Esophagus mucosa (tissue), 1 donor: ENCODE measurements at places on chromosomes 12 and 14. TPM values are rescaled to one million over a fixed set of nuclear protein-coding genes. Genes with fewer than 3 reads are reported as not detected.
A peak's percentile ranks its signal among the peaks of the same experiment; 100 is the strongest.

DNA sequence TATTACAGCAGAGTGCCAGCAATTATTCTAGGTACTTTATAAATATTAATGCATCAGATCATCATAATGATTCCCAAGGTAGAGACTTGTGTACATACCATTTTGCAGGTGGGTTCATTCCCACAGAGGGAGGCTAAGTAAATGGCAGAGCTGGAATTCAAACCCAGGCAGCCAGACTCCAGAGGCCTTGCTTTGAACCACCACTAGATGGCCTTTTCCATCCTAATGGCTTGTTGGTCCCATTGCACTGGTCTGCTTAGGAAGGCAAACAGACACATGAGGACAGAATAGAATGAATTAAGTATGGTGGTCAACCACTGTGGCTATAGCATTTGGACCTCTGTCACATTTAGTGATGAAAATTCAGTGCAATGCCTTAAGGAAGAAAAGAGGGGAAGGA is 158.7 kb downstream of the METTL25 start:
- peak; percentile 32 for ATAC-seq

ADAMTS20 gene
- total RNA-seq: not detected

DNA sequence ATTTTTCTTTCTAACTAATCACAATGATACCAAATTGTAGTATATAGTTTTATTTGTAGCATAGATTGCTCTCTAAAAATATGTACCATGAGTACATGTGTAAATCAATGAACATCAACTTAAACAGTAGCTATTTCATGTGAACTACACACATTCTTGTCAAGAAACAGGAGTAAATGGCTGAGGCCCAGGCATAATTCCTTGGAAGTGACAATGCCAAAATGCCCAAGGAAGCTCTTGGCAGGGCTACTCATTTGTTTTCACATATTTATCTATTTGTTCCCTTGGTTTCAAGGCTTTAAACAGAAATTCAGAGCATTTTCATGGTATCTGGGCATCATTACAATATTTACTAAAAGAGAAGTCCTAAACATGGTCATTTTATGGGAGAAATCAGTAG is 165.7 kb downstream of the SLC16A7 start:
- no peak for ATAC-seq

SSTR1 gene
- total RNA-seq: 0.08 TPM

DNA sequence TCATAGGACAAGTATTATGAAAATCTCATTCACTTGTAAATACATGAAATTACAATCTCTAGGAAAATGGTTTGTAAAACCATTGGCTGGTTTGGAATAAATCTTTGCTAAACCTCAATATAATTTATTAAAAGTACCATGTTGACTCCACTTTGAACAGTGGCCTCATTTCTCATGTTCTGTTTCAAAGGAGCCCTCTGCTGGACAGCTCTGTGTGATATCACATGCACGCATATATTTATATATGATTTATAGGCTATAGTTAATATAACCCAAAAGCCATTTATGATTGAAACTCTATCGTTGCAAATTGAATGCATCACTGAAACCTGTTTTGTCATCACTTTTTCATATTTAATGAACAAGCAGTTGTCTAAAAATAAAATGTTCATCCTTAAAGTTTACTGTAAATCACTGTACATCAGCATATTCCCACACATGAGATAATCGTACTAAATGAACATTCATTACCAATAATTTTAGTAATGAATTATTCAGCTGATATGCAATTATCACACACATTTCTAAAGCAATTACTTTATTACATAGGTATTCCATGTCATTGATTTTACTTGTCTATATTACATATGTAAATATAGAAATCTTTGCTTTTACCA is 493.8 kb downstream of the NPAS3 start:
- ATAC-seq: no peak
